ENCODE measurements at places on chromosomes 16 and 17.

DNA sequence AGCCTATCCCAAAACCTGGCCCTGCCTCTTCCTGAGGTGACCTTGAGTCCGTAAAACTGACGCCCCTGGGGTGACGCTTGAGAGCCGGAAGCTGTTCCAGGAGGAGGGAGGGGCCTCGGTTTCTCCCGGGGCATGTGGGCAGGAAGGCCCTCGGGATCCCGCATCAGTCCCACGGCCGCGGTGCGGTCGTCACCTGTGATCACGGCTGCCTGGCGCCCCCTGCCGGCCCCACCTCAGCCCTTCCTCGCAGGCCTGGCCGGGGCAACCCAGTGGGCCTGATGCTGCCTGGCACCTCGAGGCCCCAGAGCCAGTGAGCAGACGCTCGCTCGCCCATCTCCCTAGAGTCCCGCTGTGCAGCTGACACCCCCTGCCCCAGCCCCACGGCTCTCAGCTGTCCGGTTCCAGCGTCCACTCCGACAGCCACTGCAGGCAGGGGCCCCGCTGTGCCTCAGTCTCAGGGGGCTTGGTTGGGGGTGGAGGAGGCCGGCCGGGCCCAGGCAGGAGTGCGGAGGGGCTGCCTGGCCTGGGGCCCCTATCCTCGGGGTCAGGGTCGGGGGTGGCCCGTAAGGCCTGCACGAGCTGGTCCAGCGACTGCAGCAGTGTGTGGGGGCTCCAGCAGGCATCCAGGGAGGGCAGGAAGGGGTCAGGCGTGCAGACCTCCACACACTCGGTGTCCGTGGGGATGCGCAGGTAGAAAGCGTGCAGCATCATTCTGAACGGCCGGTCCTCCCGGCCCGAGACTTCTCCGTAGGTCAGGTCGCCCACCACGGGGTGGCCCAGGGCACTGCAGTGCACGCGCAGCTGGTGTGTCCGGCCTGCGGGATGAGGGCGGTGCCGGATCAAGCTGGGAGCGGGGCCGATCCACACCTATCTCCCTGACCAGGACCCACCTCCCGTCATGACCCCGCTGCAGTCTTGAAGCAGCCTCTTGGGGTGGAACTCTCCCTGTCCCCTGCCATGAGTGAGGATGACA is 2.3 kb downstream of the RPUSD1 start:
- peak; percentile 25 for DNase-seq

DNA sequence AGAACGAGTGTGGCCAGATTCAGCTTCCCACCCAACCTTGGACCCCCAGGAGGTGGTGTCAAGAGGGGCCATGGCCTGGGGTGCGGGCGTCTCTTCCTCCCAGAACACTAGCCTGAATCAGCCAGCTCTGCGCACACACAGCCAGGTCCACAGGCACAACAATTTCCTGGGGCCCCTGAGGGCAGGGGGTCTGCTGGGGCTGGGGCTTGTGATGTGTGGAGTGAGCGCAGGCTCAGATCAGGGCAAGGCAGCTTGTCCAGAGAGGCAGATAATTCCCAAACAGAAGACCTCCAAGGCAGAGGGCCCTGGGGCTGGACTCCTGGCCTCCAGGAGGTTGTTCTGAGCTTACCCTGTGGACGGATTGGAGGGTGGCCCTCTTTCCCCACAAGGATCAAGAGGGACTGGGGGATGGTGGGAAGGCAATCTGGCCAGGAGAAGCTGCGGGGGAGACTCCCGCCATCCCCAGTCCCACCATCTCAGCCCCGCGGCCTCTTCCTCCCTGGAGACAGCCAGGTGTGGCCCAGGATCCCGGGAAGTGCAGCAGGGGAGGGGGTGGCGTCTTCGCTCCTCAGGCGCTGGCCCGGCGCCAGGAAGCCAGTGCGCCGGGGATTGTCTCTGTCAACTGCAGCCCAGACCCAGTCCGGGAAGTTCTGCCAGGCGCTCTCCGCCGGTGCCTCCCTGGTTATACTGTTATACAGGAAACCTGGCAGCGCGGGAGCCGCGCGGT is 52.0 kb upstream of the AMZ2 start:
- DNase-seq: no peak

GRCh38 chr16:10918294-10919002 is 23.8 kb downstream of the DEXI start:
- DNase-seq: peak; percentile 70

DNA sequence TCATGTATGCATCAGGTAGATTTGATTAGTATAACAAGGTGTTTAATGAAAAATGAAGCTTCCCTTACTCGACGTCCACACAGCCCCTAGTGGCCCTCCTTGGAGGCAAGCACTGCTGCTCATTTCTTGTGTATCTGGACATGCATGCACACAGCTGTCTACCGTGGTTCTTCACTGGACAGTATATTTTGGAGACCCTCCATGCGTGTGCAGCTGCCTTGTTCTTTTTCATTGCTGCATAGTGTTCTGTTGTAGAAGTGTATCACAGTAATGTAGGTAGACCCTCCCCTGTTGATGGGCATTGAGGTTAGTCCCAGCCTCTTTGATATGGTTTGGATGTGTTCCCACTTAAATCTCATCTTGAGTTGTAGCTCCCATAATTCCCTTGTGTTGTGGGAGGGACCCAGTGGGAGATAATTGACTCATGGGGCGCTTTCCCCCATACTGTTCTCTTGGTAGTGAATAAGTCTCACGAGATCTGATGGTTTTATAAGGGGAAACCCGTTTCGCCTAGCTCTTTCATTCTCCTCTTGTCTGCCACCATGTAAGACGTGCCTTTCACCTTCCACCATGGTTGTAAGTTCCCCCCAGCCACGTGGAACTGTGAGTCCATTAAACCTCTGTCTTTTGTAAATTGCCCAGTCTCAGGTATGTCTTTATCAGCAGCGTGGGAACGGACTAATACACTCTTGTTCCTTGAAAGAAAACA is 6.3 kb downstream of the CMIP start:
- DNase-seq: no peak

DNA sequence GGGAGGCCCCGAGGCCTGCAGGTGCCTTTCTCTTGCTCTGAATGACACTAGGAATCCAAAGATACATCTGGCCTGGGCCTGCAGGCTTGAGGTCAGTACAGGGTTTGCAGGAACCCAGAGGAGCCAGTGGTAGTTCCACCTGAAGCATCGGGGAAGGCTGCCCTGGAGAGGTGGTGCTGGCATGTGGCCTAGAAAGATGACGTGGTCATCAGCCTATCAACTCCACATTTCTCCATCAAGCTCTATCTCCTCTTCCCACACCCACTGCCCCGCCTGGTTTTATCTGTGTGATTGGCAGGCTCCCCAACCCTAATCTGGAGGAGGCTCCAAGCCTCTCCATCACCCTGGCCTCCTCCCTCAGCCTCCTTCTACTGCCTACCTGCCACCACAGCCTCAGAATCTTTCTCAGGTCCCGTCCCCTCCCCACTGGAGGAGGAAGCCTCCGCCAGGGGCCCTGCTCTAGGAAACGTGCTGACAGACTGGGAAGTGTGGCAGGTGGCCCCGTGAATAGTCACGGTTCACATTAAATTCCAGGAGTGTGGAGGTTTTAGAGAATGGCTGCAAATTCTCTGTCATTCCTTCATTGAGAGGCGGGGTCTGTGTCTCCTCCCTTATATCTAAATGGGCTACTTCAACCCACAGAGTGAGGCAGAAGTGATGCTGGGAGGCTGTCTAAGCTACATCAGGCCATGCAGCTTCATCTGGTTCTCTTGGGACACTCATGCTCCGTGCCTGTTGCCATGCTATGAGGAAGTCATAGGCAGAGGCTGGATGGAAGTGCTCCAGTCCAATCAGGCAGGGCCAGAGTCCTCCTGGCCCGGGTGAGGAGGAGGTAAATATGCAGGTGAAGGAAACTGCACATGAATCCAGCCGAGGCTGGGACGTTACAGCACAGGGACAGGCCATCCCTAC is 11.4 kb upstream of the MAP2K3 start:
- DNase-seq: no peak

DNA sequence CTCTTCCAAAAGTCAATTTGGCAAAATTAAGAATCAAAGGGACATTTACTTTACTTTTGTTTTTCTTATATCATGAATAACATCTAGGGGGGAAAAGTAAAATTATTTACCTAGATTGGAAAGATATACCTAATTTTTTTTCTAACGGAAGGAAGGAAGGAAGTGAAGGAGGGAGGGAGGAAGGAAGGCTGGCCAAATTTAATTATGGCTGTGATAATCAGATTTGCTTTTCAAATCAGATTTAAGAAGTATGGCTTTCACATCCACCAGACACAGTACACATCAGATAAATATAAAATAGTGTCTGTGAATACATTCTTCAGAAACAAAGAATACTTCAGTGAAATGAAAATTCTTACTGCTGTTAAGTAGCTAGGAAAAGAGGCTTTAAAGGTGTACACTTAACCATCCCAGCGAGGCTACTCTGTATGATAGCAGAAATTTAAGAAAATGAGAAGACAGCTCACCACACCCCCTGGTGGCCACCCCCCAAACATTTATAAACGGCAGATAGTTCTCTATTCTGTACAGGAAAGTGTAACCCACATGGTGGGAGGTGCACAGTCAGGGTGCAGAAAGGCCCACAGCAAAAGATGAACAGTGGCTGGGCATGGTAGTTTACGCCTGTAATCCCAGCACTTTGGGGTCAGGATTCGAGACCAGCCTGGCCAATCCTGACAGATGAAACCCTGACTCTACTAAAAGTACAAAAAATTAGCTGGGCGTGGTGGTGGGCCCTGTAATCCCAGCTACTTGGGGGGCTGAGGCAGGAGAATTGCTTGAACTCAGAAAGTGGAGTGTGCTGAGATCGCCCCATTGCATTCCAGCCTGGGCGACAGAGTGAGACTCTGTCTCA is 150.8 kb downstream of the SSH2 start:
- DNase-seq: no peak

GRCh38 chr17:29342158-29342765 is 47.9 kb upstream of the TAOK1 start:
- no peak for DNase-seq

GRCh38 chr16:9977333-9977897 is 204.8 kb downstream of the GRIN2A start:
- no peak for DNase-seq

DNA sequence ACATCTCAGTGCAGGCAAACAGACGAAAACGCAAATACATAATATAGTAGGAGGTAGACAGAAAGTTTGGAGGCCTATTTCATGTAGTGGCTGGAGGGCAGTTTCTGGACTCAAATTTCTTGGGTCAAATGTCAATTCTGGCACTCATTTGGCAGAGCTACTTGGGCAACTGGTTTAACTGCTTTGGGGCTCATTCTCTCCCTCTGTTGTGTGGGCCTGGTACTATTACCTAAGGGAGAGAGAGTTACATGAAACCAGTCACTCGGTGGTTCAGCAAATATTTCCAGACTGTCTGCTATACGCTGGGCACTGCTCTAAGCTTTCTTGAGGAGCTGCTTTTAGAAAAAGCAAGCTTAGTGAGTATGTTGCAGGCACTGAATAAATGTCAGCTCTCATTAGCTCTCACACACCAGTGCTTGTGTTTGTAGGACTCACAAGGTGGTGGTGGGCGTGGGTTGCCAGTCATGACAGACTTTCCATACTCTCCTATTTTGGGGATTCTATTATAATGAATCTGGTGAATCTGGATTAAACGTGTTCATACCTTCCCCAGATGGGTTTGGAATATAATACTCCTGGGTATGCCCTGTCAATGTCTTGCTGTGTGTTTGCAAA is 1.8 kb upstream of the SHISA9 start:
- DNase-seq: no peak

DNA sequence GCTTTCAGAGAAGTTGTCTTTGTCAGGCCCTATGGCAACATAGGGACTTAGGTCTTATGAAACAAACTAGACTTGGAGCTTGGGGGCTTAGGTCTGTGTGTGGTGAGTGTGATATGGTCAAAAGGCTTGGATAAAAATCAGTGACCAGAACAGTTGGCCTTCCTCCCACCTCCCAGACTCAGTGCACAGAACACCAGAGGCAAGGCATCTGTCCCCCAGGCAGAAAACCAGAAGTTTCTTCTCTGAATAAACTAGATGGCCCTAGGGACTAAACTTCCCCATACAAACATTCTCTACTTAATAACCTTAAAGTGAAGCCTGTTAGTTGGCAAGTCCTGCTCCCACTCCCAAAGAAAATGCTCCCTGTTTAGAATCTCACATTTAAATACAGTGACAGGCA is 39.2 kb upstream of the PMFBP1 start:
- no peak for DNase-seq

DNA sequence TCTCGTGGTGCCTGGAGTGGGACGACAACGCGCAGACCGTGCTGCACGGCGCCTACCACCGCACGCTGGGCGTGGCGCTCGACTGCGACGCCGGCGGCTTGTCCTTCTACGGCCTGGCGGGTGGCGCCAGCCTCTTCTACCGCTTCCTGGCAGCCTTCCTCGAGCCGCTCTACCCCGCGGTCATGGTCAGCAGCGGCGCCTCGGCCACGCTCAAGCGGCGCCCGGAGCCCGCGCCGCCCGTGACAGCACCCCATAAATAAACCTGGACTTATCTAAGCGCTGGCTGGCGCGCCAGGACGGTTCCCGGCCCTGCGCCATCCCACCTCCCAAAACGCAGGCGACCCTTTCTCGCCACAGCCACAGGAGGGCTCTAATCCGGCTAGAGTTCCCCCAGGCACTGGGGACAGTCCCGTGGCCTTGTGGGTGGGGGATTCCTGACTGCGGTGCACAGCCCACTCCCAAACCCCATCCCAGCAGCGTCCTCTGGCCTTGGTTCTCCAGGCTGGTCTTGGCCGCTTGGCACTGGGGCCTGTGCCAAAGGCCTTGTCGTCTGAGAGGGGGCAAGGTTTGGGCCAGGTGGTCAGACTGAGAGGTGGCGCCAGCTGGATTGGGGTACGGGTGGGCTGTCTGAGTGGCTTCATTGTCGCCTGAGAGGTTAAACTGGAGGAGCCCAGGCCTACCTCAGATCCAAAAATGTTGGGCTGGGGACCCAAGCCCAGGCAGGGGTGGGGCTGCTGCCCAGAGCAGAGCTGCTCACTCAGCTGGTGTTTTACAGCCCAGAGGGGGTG is 10.1 kb upstream of the SLC16A5 start:
- no peak for DNase-seq

DNA sequence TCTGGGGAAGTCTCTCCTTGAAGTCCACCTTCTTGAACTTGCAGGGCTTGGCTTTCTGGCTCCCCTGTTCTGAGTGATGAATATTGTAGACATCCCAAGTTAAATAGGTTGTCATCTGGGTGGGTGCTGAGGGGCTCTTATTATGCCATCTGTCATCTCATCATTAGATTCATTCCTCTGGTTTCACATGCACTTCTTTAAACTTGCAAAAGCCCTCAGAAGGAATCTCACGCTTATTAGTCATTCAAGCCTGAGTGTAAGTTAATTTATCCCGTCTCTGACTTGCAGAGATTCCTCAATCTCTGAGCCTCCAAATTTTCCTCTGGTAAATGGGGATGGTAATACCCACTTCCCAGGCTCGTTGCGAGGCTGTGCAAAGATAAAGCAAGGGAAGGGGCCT is 5.7 kb downstream of the MGAT5B start:
- no peak for DNase-seq

- no peak for DNase-seq
Measured at GRCh38 chr17:77467521-77467920, 326.8 kb downstream of the SEC14L1 start.

- no peak for DNase-seq
Measured at GRCh38 chr17:63783522-63783921, 9.6 kb downstream of the DDX42 start.

DNA sequence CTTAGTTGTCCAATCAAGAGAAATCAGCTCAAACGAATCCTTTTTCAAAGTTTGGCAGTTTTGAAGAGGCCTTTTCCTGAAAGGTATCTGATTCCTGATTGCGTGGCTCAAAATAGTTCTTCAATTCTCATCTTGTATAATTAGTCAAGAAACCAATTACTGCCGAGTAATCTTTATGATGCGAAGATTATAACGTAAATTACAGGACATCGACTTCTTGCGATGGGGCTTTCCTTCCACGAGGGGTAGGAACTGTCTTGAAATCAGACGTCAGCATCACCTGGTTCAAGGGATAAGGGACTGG is 644 bp upstream of the ARL2BP start:
- DNase-seq: no peak
